Thoracic aorta (tissue), 2 donors: ENCODE measurements at places on chromosomes 5 and 9. TPM values are rescaled to one million over a fixed set of nuclear protein-coding genes. Genes with fewer than 3 reads are reported as not detected.

GRCh38 chr5:65986796-65987195, 60.4 kb downstream of the ERBIN start:
- no peak for DNase-seq

- no peak for DNase-seq
Observed at GRCh38 chr9:118985851-118986250, 383.4 kb downstream of the BRINP1 start.

DNA sequence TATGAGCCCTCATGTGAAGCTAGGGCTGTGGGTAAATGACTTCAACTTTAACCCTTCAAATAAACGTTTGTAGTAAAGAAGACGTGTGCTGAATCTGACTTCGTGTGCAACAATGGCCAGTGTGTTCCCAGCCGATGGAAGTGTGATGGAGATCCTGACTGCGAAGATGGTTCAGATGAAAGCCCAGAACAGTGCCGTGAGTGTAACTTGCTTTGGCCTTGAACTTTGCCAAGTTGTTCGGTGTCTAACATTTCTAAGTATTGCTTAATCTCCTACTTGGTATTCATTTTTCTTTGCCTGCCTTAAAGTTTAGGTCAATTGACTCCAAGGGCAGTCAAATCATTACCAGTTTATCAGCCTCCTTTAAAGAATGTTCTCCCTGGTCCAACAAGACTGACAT, 18.2 kb downstream of the VLDLR start:
- no peak for DNase-seq

- no peak for DNase-seq
Observed at GRCh38 chr9:137761032-137761431, 116.5 kb upstream of the CACNA1B start.

GRCh38 chr5:133708331-133708850, 96.0 kb upstream of the FSTL4 start:
- DNase-seq = no peak

PAEP gene
- not detected for total RNA-seq

GM2A gene
- 32.1 TPM for total RNA-seq
